ENCODE measurements at places on chromosomes 7 and 10. TPM values are rescaled to one million over a fixed set of nuclear protein-coding genes. Genes with fewer than 3 reads are reported as not detected.

DNA sequence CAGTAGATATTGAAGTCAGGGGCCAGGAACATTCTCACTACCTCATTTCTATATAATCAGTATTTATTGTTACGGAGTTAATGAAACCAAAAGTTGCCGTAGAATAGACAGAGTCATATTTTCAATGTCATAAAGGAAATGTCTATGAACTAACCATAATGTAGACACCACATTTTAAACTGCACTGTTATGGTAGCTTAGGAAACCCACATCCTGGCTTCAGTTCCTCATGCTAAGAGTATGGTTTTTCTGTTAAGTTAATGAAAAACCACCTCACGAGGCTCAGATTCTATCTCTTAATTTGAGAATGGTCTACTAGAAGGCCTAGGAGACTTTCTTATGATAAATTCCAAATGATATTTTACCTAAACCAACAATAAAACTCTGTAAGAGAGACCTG lies 166.5 kb downstream of the TMEM26 start:
- peak; percentile 67 for ATAC-seq

GRCh38 chr7:54397836-54398612 lies 144.2 kb upstream of the VSTM2A start:
- ATAC-seq: no peak

DNA sequence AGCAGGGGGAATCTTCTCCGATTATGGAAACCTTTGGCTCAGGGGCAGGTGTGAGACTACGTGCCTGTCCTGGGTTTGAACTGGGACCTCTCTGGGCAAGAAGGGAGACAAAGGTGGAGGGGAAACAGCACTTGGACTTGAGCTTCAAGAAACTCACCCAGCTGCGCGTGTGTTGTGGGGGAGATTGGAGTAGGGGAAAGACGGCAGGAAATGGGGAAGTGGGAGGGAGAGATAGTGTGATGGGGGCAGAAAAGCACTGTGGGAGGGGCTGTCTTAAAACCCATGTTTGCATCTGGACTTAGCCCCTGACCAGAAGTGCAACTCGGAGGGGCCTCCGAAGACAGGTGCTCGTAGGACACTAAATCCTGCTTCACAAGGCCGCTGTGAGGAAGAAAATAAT lies 107.0 kb downstream of the HIP1 start:
- no peak for ATAC-seq

DNA sequence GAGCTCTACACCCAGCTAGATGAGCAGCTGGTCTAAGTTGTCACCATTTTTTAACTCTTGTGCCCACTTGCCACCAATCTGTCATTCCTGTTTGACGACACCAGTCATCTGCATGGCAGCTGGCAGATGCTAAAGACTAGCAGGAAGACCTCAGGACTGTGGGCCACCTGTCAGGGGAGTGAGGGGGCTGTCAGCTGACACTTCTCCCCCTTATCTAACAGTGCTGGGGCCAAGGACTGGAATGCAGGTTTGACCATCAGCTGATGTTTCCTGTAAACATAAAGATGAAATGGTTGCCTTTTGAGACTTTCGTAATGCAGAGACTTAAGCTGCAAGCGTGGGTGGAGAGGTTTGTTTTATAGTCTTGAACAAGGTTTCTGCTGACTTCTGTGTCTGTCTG lies 93.5 kb downstream of the WNT2 start:
- ATAC-seq: no peak

GRCh38 chr7:66198469-66198868 lies 6.7 kb upstream of the TPST1 start:
- ATAC-seq: no peak

DNA sequence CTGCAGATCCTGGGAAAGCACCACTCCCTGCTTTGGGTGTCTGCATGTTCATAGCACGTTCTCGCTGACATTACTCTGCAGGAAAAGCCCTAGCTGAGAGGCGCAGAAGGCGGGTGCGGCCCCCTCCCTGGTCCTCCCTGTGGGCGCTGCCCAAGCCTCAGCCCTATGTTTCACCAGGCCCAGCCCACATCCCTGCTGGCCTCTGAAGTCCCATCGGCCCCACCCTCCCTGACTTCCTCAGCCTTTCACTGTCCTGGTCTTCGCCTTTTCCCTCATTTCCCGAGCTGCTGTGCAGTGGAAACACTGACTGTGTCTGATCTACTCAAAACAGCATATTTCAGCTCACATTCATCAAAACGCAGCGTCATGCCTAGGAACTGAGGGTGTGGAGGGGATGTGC lies 36.3 kb upstream of the DIP2C start:
- ATAC-seq: no peak

GRCh38 chr10:108166401-108166800 lies 1001.9 kb upstream of the SORCS1 start:
- no peak for ATAC-seq

- no peak for ATAC-seq
These were observed 43.2 kb downstream of the BEND7 start for GRCh38 chr10:13485623-13486022.

- no peak for ATAC-seq
These were observed 135.1 kb downstream of the VPS50 start for GRCh38 chr7:93367254-93367653.

DNA sequence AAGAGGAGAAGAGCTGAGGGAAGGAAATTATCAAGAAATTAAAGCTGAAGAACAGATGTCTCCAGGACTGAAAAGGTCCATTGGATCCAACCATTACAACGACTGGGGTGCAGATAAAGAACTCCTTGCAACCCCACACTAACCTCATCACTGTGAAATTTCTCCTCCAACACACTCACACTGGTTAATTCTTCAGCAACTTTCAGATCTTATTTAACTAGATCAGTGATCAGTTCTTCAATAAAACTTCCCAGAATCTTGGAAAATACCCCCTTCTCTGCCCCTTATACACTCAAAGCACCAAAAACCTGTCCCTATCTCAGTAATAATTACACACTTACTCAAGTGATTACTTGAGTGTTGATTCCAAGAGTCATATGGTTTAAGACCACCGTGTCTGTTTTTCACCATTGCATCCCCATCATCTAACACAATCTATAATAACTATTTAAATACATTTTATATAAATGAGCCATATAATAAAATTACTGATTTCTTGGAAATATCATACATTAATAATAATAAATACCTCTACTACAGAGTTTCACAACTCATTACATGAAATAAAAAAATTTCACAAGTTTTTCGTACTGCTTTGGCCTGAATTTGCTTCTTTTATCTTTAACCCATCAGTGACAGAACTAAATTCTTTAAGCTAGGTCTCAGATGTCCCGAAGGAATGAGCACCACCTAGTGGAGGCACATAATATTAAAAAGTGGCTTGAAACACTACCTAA lies 123.7 kb downstream of the MPP7 start:
- ATAC-seq: peak; percentile 75

GJD4 gene
- not detected for total RNA-seq

SPDYE5 gene
- total RNA-seq: not detected

SLC26A5 gene
- total RNA-seq: not detected

SYT15B gene
- total RNA-seq: 0.88 TPM

ACSM6 gene
- not detected for total RNA-seq

POLR2J gene
- total RNA-seq: 38.5 TPM

ASZ1 gene
- total RNA-seq: not detected

TMEM236 gene
- total RNA-seq: 0.16 TPM

IFIT1 gene
- total RNA-seq: 3.8 TPM

PITX3 gene
- not detected for total RNA-seq
